Retina (tissue), 1 donor: ENCODE measurements at places on chromosomes 12 and 14.

- DNase-seq, result no peak
Measured at GRCh38 chr12:30278401-30278800, 417.3 kb downstream of the IPO8 start.

DNA sequence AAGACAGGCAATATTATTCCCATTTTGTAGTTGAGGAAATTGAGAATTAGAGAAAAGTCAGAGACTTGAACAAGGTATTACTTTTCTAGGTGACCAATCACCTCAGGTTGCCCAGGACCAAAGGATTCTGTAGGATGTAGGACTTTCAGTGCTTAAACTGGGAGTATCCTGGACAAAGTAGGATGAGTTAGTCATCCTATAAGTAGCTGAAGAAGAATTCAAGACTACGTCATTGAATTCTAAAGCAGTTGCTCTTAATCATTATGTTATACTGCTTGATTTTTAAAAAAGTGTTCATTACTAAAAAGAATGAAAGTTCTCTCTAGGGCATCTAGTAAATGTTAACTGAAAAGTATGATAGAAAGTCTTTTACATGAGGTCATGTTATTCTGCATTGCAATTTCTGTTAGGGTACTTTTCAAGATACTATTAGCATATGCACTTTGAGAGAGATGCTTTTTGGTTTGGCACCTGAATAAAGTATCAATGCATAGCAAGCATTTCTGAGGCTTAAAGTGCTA is 101.7 kb downstream of the RTN1 start:
- DNase-seq, result no peak

DNA sequence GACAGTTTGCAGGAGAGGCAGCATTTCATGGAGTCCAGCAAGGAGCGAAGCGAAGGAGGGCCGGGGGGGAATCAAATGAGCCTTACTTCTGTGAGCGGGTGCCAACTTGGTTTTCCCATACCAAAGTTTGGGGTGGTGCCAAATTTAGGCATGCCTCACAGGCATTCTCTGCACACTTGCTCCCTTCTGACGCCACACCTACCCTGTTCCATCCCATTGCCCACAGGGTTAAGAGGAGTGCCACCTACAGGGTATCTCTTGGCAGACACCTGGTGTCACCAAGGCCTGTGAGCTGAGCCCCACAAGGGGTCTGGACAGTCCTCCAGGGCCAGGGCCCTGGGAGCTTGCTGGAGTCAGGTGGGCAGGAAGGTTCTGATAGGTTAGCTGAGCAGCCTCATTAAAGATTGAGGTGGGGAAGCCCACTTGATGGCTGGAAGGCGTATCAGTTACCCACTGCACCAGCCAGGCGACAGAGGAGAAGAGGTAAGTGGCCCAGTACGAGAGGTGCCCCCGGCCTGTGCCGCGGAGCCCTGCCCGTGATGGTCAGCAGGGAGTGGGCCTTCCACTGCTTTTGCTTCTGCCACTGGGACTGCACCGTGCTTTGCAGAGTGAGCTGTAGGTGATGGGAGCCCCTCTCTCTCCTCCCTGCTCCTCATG is 45.2 kb downstream of the DEGS2 start:
- DNase-seq, result no peak

DNA sequence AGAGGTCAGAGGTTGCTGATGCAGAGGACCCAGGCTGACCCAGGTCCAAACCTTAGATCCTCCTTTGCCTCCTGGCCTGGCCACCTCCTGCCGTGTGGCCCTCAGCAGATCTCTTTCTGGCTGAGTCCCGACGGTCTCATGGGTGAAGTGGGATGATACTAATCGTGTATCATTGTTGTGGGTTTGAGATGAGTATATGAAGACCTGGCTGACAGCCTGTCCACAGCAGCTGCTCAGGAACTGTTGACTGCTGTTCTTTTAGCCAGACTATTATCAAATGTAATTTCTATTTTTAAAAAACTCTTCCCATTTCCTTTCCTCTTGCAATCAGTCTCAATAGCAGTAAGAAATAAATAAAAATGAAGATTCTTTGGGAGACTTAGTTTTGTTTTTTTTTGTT is 45.6 kb downstream of the ANKRD9 start:
- DNase-seq, result no peak
